ENCODE measurements at places on chromosomes 5 and 9. TPM values are rescaled to one million over a fixed set of nuclear protein-coding genes. Genes with fewer than 3 reads are reported as not detected.

MLANA gene
- not detected for total RNA-seq

NUP155 gene
- 36.4 TPM for total RNA-seq

GZMA gene
- total RNA-seq: not detected

ENTPD2 gene
- total RNA-seq: 15.5 TPM

GNE gene
- total RNA-seq: 16.5 TPM

IFNA21 gene
- not detected for total RNA-seq

PCDHGA7 gene
- total RNA-seq: 4.7 TPM
